ENCODE measurements at places on chromosomes 12 and 14.

DNA sequence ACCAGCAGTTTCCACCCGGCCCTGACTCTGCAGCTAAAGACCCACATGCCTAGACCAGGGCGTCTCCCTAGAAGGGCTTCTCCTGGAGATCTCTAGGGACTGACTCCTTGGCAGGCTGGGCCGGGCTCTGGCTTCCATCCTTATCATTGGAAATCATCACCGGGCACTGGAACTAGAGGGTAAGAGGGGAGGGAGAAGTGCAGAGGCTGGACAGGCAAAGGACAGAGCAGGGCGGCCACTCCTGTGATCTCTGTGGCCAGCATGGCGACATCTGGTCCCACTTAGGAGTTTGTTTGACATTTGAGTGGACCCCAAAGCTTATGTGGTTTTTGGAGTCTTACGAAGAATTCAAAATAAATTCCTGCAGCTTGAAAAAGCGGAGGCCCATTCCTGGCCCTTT, 7.1 kb downstream of the LTBP2 start:
- no peak for DNase-seq

DNA sequence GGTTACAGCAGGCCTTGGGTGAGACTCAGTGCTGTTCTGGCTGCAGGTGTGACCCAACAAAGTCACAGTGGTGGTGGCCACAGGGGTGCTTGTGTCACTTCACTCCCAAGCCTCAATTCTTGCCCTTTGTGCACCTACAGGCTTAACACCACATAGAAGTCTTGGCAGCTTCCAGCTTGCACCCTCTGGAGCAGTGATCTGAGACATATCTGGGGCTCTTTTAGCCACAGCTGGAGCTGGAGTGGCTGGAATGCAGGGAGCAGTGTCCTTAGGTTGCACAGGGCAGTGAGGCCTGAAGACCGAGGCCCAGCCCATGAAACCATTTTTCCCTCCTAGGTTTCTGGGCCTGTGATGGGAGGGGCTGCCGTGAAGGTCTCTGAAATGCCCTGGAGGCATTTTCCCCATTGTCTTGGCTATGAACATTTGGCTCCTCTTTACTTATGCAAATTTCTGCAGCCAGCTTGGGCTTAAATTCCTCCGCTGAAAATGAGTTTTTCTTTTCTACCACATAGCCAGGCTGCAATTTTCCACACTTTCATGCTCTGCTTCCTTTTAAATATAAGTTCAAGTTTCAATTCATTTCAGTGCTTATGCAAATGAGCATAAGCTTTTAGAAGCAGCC, 37.7 kb downstream of the ADAM21 start:
- no peak for DNase-seq

- no peak for DNase-seq
Measured at GRCh38 chr12:47039756-47040155, 39.7 kb upstream of the PCED1B start.

- no peak for DNase-seq
Measured at GRCh38 chr14:70047598-70048312, 141.0 kb downstream of the SLC8A3 start.

GRCh38 chr14:51395361-51395849, 155.4 kb downstream of the TMX1 start:
- no peak for DNase-seq

DNA sequence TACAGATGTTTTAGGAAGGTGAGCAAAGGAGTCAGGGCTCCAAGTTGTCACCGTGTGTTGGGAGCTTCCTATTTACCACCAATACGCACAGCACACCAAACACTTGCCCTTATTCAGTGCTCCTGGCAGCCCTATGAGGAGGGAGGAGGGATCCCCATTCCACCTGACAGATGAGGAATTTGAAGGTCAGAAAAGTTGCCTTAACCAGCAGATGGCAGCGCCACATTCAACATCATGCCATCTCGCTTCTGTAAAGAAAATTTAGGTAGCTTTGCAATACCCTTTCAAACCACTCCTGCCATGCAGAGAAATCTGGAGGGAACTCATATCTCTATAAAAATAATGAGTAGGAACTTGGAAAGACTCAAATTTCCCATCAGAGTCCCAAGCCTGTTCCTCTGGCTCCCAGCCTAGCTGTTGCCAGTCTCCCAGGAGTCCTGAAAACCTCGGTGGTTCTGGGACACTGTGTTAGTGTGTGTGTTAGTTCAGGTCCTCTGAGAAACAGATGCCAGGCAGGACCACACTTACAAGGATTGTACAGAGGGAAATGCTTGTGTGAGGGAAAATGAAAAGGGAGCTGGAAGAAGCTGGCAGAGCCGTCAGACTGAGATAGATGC, 410.5 kb downstream of the MED13L start:
- DNase-seq: no peak

DNA sequence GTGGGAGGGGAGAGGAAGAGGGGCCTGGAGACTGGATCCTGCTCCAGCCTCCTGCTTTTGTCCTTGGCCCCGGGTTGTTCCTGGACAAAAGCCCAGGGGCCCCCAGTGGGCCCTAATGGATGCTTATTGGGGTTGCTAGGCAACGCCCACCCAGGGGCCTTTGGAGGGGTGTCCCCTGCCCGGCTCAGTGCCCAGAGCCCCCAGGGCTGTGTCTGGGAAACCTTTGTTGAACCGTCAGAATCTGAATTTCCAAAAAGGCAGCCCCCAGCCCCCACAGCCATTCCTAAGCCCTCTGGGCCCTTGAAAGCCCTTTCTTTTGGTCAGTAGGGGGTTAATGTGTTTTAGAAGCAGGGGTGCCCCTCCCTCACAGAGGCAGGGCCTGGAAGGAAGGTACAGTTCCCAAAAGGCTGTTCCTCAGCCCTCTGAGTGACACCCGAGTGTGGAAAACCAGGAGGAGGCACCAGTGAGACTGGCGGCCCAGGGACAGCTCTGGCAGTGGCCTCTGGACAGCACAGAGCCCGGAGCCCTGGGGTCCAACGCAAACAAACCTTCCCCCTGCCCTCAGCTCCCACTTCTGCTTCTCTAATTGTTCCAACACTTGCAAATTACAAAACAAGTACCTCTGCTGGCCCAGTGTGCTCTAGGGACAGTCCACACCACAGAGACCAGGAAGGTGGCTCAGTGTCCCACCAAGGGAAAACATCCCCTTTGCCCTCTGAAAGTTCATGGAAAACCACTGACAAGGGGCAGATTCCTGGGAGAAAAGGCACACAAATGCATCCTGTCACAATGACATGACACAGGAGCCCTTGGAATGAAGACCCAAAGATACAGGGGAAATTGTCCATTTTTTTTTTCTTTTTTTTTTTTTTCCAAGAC, 19.4 kb downstream of the HHIPL1 start:
- no peak for DNase-seq

DNA sequence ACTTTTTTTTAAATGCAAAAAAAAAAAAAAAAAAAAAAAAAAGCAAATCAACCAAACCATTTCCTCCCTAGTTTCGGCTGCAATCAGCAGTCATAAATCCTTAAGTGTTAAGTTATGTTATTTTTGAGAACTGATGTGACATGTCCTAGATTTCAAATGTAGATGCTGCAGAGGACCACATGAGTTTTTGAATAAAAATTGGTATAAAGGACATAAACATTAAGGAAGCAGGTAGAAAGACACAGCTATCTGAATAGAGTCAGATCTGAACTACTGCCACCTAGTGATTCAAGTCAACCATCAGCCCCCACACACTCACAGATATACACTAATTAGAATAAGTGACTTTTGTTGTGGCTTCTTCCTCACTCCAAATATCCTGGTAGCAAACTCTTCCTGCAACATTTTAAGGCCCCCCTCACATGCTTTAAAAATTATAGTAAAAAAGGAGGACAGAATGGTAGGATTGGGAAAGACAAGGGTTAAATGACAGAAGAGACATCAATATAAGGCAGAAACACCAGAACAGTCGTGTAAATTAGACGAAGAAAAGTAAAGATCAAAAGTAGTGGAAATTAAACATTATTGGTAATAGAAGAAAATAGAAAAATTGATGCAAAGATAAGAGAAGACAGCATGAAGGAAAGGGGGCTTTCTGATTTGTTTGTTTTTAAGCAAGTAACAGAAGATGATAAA, 394.5 kb upstream of the ATP2B1 start:
- DNase-seq: no peak

- no peak for DNase-seq
Measured at GRCh38 chr12:79747274-79747673, 56.5 kb upstream of the PAWR start.

DNA sequence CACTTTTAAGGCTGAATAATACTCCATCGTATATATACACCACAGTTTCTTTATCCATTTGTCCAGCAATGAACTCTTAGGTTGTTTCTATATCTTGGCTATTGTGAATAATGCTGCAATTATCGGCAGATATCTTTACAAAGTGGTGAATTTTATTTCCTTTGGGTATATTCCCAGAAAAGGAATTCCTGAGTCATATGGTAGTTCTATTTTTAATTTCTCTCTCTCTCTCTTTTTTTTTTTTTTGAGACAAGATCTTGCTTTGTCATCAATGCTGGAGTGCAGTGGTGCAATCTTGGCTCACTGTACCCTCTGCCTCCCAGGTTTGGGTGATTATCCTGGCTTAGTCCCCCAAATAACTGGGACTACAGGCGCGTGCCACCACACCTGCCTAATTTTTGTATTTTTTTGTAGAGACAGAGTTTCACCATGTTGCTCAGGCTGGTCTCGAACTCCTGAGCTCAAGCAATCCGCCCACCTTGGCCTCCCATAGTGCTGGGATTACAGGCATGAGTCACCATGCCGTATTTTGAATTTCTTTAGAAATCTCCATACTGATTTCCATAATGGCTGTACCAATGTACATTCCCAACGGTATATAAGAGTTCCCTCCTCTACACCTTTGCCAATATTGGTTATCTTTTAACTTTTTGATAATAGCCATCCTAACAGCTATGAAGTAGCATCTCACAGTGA, 98.4 kb downstream of the EFCAB11 start:
- no peak for DNase-seq

- no peak for DNase-seq
Measured at GRCh38 chr12:69274861-69275260, 35.5 kb downstream of the CPSF6 start.

DNA sequence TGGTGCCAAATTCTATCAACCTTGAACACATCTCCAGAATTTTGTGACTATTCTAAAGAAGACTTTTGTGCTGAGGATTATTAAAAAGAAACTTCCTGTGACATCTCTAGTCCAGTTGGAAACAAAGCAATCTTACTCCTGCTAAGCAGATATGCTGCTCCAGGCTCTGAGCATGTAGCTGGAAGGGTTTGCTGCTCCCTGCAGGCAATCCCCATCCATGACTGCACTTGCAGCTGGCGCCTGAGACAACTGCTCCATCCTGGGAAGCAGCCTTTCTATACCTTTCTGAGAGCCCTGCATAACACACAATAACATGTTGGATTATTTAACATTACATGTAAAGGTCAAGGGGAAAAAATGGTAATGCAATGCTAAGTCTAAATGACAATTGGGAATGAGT, 105.1 kb downstream of the NDUFA12 start:
- DNase-seq: no peak

GRCh38 chr12:6767353-6768319, 1.5 kb downstream of the PTMS start:
- DNase-seq: no peak

- no peak for DNase-seq
Measured at GRCh38 chr12:47316609-47317049, 236.9 kb upstream of the AMIGO2 start.

GRCh38 chr12:4395818-4396217, 16.3 kb upstream of the FGF23 start:
- DNase-seq: no peak

- DNase-seq: no peak
Measured at GRCh38 chr12:55058082-55058481, 38.3 kb downstream of the NEUROD4 start.

DNA sequence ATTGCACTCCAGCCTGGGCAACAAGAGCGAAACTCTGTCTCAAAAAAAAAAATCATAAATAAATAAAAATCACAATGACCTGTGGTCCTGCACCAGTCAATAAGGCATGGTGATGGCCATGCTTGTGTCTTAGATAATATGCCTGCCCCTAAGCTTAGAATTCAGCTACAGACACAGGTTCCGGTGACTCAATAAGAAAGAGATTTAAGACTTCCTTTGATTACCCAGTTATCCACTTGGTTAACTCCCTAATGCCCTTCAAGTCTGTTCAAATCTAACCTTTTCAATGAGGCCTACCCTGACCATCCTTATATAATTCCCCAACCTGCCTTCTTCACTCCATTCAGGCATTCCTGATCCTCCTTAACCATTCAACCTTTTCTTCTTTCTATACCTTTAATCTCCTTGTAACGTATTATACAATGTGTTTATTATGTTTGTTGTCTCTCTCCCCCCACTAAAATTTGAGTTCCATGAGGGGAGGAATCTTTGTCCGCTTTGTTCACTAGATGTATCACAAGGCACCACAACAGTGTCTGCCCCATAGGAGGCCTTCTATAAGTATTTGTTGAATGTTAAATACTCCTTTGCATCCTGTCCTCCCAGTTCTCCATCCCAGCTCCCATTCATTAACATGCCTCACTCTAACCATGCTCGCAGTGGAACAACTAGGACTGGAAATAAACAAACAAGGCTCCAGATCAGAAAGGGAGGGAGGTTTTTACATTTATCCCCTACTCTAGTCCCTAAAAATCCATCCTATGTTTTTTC, 8.9 kb downstream of the MAP4K5 start:
- DNase-seq: no peak

GRCh38 chr14:69613312-69614073, 2.1 kb downstream of the SUSD6 start:
- DNase-seq: no peak

DNA sequence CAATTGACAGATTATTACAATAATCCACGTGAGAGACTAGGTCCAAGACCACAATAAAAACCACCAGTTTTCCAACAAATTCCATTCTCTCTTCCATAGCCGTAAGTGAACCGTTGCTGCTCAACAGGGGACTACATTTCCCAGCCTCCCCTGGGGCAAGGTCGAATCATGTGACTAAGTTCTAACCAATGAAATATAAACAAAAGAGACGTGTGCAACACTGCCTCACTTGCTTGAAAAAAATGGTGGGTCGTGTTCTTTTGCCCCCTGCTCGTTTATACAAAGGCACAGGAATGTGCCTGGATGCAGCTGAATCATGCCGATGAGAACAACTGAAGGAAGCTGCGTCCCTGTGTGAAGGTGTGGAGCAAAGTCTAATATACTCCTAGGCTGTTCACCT, 51.1 kb downstream of the HSPB8 start:
- DNase-seq: no peak

DNA sequence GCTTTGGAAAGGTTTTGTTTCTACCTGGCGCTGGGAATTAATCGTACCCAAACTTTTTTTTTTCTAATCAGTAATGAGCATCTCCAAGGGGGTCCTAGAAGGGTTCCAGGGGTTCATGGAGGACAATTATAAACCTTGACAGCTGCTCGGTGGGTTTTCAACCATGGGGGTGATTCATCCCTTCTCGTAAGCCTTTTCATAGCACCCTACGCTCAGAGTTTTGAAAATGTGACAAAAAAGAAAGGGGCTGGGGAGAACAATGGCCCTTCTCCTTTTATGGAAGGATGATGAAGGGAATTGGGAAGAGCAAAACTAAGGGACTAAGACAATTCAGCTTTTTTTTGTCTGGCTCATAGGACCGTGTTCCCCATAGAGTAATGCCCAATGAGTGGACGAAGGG, 196.7 kb downstream of the ZFP36L1 start:
- no peak for DNase-seq

GRCh38 chr14:103679351-103679750, 35.9 kb downstream of the XRCC3 start:
- no peak for DNase-seq

GRCh38 chr12:101881228-101881627, 3.8 kb downstream of the DRAM1 start:
- DNase-seq: no peak

All from NCI-H187 treated with DMSO at 0.1 percent for 48 hours (cell line).